ENCODE measurements at places on chromosomes 1 and 21.

GRCh38 chr1:208212893-208213292 is 31.3 kb downstream of the PLXNA2 start:
- no peak for DNase-seq

DNA sequence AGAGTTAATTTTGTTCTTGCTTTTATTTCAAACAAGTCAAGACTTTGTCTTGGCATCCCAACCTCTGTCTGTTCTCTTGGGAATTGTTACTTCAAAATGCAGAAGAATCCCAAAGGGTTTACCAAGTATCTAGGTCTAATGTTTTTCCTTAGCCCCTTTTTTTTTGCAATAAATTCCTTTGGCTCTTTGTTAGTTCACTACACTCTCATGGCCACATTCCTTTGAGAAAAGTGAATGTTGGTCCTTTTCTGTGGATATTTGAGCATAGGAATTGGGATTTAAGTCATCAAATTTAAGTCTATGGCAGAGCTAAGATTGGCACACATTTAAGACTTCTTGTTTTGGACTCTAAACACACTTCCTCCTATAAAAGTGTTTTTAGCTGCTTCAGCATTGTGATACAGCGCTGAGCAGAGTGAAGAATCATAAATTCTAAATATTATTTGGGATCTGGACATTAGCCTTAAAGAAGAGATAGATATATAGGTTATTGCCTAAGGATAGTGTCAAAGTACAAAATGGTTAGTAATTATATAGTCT is 1.9 kb downstream of the BTF3L4 start:
- DNase-seq, result no peak

GRCh38 chr1:902802-903201 is 20.9 kb upstream of the SAMD11 start:
- DNase-seq, result no peak

GRCh38 chr1:160997323-160998038 is 23.5 kb downstream of the F11R start:
- DNase-seq, result no peak

GRCh38 chr1:156926175-156926574 is 5.7 kb downstream of the LRRC71 start:
- DNase-seq, result peak; percentile 98

GRCh38 chr1:160541622-160542302 is 18.7 kb upstream of the SLAMF6 start:
- DNase-seq, result no peak

DNA sequence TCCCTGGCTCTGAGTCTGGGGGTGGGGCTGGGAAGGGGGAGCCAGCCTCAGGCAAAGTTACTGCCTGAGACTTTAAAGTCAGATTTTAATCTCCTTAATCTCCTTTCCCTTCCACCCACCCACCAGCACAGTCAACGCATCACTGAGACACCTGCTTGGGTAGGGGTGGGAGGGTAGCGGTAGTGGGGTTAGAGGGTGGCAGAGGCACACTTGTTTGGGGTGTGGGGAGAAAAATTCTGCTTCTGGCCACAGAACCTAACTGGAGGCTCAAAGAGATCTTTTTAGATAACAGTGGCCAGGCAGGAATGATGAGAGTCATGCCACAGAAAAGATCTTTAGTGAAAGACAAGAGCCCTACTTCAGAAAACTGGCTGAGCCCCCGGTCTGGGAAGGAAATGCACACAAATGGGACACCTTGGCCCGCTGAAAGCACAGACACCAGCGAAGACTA is 44.1 kb downstream of the CD247 start:
- DNase-seq, result no peak

- no peak for DNase-seq
Measured at GRCh38 chr1:44621841-44622286, 52.4 kb downstream of the TMEM53 start.

DNA sequence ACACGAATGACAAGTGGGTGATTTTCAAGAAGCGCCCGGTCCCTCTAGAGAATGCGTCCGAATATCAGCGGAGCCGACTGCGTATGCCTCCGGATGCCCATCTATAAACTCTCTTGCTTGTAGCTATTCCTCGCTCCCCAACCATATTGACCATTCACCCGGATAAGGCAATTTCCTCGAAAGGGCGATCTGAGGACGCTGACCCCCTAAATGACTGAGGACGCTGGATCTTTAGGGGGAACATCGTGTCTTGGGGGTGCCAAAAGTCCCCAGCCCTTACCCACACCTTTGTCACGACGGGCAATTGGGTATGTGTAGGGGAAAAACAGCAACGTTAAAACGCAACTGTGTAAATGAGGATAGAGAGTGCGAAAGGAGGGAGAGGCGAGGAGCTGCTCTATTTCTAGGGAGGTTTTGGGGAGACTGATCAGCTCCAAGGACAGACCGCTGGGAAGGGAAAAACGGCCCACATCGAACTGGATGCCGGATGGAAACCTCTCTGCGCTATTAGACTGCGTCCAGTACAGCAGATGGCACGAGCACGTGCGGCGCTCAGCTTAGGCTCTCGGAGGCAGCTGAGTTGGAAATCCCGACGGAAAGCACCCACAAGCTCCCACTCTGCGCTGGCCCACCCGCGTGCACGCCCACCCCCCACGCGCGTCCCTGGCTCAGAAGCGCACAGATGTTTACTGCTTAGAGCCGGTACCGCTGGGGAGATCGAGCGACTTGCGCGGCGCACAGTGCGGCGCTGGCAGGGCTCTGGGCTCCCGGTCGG is 2.9 kb upstream of the PRRX1 start:
- DNase-seq, result no peak

- no peak for DNase-seq
Measured at GRCh38 chr1:40773748-40774265, 9.8 kb upstream of the KCNQ4 start.

- DNase-seq, result no peak
Measured at GRCh38 chr1:58997637-58998036, 213.8 kb upstream of the JUN start.

DNA sequence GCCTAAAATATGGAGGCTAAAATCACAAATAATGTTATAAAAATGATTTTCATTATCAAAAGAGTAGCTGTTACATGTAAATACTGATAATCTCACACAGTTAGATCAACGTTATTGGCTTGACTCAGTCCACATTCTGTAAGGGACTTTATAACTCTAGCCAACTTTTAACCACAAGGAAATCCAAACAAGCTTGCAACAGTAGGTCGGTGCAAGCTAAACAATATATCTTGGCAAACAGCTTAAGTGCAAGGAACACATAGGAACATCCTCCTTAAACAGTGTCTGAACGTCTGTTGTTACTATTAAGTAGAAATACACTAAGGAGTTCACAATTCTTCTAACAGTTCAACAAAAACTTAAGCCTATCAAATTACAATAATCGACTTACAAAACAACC is 126.7 kb downstream of the EIF4G3 start:
- no peak for DNase-seq

DNA sequence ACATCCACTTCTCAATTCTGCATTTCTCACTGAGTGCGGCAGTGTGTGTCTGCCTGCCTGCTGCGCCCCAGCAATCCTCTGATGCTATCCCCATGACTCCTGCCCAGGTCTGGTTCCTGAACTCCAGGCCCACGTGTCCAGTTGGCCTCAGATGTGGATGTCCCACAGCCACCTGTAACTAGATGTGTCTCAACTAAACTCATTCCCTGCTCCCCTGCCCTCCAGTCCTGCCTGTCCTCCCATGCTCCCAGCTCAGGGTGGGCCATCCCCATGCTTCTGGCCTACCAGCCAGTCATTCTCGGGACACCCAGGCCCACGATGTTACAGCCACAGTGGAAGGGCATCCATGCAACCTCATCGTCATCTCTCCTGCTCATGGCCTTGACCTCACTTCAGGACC is 76.8 kb downstream of the STUM start:
- DNase-seq, result no peak

GRCh38 chr1:227486559-227486958 is 76.8 kb upstream of the ZNF678 start:
- no peak for DNase-seq

DNA sequence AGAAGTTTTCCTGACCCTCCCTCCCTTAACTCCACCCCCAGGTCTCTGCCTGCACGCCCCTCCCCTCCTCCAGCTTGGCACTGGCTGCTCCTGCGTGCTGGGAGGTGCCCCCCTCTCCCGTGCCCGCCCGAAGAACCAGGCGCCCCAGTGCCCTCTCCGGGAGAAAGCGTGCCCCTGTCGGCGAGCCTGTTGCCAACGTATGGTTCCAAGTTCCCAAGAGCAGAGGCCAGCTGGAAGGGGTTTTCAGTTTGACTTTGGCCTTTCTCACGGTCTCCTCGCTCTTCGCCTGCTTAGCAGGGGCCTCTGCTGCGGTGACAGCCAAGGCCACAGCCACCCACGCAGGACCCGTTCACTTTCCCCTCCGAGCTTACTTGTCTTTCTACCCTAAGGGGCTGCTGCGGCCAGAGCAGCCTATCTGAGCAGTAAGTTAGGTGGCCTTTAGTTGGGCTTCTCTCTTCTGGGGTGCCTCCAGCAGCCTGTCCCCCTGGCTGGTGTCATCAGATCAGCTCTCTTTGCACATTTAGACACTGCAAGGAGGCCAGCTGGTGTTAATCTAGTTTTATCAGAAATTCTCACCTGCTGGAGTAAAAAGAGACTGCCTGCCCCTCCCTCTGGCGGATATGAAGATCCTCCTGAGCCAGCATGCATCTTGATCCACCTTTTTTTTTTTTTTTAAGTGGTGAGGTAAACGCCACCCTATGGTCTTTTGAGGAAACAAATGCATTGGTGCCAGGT is 1.5 kb downstream of the STUM start:
- no peak for DNase-seq

- no peak for DNase-seq
Measured at GRCh38 chr1:32876341-32877210, 5.9 kb upstream of the FNDC5 start.

- DNase-seq, result no peak
Measured at GRCh38 chr1:234765672-234766071, 155.7 kb upstream of the IRF2BP2 start.

DNA sequence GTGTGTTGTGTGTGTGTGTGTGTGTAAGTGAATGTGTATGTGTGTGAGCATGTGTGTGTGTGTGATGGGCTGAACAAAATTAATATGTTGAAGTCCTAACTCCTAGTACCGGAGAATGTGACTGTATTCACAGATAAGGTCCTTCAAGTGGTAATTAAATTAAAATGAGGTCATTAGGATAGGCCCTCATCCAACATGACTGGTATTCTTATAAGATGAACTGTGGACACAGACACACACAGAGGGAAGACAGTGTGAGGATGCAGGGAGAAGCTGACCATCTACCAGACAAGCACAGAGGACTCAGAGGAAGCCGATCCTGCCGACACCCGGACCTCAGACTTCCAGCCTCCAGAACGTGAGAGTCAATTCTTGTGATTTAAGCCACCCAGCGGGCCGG is 91.2 kb upstream of the PGBD5 start:
- no peak for DNase-seq

DNA sequence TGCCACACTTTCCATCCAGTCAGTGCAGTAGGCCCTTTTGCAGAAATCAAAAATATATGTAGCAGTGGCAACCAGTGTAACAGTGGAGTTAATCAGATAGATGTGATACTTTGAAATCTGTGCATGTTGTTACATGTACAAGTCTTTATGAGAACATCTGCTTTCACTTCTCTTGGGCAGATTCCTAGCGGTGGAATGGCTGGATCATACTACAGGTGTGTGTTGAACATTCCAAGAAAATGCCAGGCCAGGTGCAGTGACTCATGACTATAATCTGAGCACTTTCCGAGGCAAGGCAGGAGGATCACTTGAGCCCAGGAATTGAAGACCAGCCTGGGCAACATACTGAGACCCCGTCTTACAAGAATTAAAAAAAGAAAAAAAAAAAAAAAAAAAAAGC is 55.3 kb downstream of the GNB1 start:
- no peak for DNase-seq

DNA sequence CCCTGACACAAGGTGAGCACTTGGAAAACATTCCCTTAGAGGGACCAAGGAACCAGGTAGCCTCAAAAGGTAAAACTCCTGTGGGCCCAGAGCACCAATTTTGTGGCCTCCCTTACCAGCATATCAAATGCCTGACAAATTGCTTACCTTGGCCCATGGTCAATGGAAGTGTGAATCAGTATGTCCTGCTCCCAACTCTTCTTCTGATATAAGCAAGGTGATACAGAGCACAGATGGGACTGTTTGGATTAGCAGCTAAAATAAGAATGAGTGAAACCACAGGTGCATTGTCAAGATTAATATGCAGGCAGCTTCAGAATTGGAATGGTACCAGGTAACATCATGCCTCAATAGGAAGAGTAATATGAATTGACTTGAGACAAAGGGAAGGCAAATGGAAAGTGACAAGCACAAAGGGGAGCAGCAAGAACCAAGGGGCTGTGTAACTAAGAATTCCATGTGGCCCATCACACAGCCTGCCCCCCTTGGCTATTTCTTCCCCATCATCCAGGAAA is 156.8 kb upstream of the KCND3 start:
- DNase-seq, result no peak

DNA sequence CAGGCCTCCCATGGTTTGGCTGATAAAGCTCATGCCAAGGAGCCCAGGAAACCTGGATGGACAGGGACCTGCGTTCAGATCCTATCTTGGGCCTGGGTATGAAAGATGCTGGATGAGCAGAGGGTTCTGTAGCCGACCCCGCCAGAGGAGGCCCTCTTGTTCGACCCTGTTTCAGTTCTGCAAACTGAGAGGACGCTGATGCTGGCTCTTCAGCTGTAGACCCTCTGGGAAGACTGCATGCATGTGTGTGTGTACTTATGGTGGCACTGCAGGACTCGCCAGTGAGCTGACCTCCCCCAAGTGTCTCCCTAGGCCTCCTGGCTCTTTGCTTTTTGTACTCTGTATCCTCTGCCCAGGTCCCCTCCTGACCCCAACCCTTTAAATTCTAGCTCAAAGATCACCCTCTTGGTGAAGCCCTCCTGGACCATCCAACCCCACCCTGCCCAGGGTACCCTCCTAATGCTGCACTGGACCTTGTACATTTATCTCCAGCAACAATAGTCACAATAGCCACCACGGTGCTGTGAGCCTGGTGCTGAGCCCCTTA is 1.6 kb downstream of the EPS8L3 start:
- DNase-seq, result no peak

DNA sequence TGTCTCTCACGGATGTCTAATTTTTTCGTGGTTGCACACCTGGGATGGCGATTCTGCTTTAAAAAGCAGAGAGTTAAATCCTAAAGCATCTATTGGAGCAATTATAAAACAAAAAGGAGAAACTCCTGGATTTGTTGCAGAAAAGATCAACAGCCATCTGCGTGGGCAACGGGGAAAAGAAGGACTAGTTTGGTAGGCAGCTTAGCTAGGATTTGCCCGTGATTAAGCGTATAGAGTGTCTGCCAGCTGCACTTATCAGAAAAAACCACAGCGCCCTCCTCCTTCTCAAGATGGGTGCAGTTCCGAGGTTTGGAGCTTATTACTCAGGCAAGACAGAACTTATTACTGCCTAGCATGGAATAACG is 526 bp upstream of the SLC25A24 start:
- no peak for DNase-seq

DNA sequence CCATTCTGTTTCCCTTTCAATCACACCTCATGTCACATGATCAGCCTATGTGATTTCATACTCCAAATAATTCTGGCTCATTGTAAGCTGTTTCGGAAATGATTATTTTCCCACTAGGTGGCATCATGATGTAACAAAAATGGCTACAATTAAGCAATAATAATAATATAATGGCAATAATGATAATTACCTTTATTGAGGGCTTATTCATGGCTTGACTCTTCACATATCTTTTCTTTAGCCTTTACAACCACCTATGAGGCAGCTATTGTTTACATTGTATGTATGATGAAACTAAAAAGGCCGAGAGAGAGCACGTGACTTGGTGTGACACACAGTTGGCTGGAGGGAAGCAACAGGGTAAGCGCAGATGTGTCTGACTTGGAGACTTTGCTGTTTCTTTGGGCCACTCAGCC is 12.5 kb upstream of the KPRP start:
- no peak for DNase-seq
